ENCODE measurements at places on chromosomes 1 and 21. TPM values are rescaled to one million over a fixed set of nuclear protein-coding genes. Genes with fewer than 3 reads are reported as not detected.

Gene PROX1
- total RNA-seq, result 0.32 TPM

Gene KIAA1614
- total RNA-seq, result 1.4 TPM

Gene LCE3E
- 0.12 TPM for total RNA-seq

Gene SH2D2A
- 2.9 TPM for total RNA-seq

Gene WNT4
- 0.32 TPM for total RNA-seq

Gene CFAP74
- total RNA-seq, result 0.06 TPM

Gene PTGER3
- total RNA-seq, result not detected

Gene KRTAP11-1
- not detected for total RNA-seq

Gene NLRP3
- total RNA-seq, result 0.02 TPM

Gene S100A2
- 24.6 TPM for total RNA-seq

Gene NBPF10
- 0.92 TPM for total RNA-seq

Gene IFNLR1
- 1.1 TPM for total RNA-seq

Gene PYHIN1
- total RNA-seq, result not detected

Gene PEAR1
- 7.0 TPM for total RNA-seq

Gene AADACL4
- not detected for total RNA-seq

Gene RGS13
- total RNA-seq, result not detected

Gene PRR9
- total RNA-seq, result 0.05 TPM

Gene EPS15
- total RNA-seq, result 15.8 TPM

Gene ZBTB7B
- total RNA-seq, result 41.1 TPM

Gene DIRAS3
- total RNA-seq, result 1.2 TPM

Gene RXFP4
- not detected for total RNA-seq

Gene SYDE2
- total RNA-seq, result 0.94 TPM

Gene B3GALT5
- 0.18 TPM for total RNA-seq

Gene PAPPA2
- 0.02 TPM for total RNA-seq

Gene DRAXIN
- total RNA-seq, result 0.06 TPM

Gene DVL1
- 64.0 TPM for total RNA-seq

Gene PROK1
- not detected for total RNA-seq

Gene ACKR1
- total RNA-seq, result not detected

Gene HSPB7
- not detected for total RNA-seq

Gene NEXN
- total RNA-seq, result 6.7 TPM

Gene CFHR4
- total RNA-seq, result not detected

Gene OLFM3
- total RNA-seq, result not detected

Gene VASH2
- total RNA-seq, result 3.0 TPM

Gene XCL1
- total RNA-seq, result not detected

Measured in A549 treated with AZD2906 at 1 μM for 4 hours (cell line).